ENCODE measurements at places on chromosomes 2 and 18.

GRCh38 chr2:168434146-168434545 is 21.9 kb upstream of the CERS6 start:
- no peak for DNase-seq

DNA sequence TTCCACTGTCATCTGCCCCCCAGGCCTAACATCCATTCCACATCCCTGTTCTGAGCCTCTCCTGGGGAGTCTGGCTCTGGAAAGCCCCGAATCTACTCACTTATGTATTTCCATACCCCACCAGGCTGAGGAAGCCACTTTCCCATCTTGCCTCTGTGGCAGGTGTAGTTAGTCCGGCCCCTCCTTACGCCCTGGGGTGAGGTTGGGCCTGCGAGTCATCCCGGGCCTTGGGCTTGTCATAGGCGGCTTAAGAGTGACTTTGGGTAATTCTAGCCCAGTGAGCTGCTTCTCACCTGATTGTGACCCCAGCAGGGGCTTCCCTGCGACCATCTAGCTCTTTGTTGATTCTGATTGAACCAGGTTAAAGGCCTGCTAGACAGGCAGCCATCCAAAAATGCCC is 21.1 kb downstream of the PCARE start:
- no peak for DNase-seq

GRCh38 chr18:45282101-45282812 is 333.0 kb upstream of the SLC14A2 start:
- DNase-seq: no peak

DNA sequence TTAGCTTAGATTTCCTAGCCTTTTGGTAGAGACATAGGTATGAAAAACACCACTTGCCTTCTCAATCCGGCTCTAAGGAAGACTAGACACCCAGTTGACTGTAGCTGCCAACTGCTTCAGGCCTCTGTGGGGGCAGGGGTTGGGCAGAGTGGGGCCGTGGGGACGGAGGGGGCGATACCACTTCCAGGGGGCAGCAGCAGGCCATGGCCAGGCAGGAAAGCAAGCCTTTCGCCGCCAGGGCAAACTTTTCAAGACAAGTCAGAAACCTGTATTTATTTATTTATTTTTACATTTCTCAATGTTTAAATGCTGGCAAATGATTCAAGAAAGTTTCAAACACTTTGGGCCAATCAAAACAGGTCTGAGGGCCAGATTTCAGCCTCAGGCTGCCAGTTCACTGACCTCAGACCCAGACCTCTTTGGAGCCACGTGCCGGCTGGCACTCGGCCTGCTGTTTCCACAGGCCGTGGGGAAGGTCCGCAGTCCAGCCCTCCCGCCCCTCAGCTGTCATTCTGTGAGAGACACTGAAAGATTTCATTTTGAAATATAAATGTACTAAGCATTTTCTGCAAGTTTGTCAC is 63.8 kb downstream of the MEX3C start:
- DNase-seq: no peak

DNA sequence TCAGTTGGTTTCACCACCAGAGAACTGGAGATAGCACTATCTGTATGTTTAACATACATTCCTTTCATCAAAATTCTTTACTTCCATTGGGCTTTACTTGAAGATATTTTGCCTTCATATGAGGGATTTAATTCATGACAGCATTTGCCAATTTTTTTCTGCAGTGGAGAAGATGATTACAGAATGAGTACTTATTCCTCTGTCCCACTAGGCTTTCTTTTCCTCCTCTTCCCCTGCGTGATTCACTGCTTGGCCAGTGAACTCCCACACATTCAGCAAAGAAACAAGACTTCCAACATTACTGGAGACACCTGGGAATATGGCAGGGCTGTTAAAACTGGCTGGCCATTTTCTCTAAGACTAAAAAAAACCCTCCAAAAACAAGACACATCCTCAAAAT is 425.8 kb upstream of the KCNH7 start:
- DNase-seq: no peak

DNA sequence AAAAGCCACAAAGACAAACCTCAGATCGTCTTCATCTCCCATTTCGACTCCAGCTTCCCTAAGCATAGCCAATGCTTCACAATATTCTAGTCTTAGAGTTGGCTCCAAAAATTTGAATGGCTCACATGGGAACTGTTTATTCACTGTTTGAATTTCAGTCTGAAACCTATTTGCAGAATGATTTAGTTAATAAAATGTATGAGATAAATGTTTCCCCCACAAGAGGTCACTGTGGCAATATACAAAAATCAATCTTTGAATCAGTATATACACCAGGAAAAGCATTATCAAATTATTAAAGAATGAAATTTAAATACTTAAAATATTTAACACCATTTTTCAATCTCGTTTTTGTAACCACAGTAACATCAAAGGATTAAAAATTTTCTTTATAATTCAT is 40.0 kb upstream of the MCM6 start:
- peak; percentile 27 for DNase-seq

- DNase-seq: no peak
Observed at GRCh38 chr2:96656540-96656939, 14.0 kb downstream of the FER1L5 start.

- no peak for DNase-seq
Observed at GRCh38 chr2:135636982-135637381, 104.7 kb upstream of the UBXN4 start.

DNA sequence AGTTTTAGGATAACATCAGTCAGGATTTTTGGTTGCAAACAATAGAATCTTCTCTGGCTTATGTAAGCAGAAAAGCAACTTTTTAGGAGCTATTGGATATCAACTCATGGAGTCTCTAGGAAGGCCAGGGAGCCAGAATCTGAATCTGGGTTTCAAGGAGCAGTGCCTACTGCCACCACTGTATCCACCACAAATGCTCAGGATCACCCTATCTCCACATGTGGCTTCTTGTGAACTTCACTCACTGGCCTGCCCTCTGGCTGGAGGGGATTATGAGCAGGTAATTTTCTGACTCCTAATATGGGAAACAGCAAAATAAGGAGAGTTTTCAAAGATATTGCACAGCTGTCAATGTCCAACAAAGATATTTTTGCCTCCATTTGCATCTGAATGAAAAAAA is 142.9 kb downstream of the PKP4 start:
- DNase-seq: no peak
